ENCODE measurements at places on chromosomes 11 and 22.

DNA sequence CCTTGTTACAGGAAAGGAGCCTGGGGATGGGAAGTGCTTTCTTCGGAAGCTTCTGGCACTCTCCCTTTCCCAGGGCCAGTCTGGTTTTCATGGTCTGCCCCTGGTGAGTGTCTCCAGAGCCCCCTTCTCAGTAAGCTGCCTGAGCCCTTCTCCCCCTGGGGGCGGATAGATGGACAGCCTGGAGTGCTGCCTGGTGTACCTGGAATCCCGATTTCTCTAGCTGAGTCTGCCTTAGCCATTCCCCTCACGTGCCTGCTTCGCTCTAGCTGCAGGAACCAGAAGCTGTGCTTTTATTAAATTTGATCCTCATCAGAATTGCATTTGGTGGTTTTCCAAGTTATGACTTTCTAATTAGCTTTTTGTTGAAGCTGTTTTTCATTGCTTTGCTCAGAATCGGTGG is 152.9 kb upstream of the NAV2 start:
- DNase-seq, result no peak

DNA sequence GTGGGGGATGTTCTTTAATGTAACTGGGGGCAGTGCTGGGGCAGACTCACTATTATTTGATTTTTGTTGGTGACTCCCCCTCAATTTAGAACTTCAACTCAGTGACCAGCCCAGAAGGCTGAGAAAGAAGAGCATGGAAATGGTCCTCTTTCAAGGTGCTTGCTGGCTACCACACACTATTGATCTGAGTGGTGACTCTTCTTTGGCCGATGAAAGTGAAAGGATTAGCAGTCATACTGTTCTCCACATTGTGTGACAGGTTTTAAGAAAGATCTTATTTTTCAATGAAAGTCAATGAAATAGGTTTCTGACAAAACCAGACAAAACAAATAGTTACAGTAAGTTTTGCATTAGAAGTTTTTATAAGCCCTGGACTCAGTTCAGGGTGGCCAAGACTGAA is 29.9 kb downstream of the NLRP14 start:
- no peak for DNase-seq

- DNase-seq, result no peak
These were observed 71.0 kb downstream of the JAM3 start for GRCh38 chr11:134139873-134140331.

- no peak for DNase-seq
These were observed 6.0 kb upstream of the ACR start for GRCh38 chr22:50731811-50732624.

- no peak for DNase-seq
These were observed 4.7 kb upstream of the SPI1 start for GRCh38 chr11:47383071-47383470.

- no peak for DNase-seq
These were observed 499.6 kb upstream of the B3GAT1 start for GRCh38 chr11:134911514-134912180.

DNA sequence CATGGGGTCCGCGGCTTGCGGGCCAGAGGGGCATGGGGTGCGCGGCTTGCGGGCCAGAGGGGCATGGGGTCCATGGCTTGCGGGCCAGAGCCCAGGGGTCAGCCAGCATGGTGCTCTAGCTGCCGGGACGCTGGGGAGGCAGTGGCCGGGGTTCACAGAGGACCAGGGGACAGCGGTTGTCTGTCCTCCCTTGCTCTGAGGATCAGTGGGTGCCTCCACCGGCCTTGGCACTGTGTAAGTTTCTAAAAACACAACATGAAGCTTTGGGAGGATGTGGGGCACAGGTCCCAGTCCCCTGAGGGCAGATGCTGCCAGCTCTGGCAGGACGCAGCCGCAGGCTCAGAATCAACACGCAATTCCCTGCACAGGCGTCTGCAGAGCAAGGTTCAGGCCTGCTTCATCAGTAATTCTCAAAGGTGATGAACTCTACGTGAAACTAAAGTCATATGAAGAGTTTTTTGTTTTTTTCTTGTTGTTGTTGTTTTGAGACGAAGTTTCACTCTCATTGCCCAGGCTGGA is 3.0 kb downstream of the MLC1 start:
- no peak for DNase-seq

GRCh38 chr22:38448945-38449745 is 5.9 kb downstream of the KCNJ4 start:
- DNase-seq, result no peak

All from NCI-H187 treated with DMSO at 0.1 percent for 48 hours (cell line).